ENCODE measurements at places on chromosomes 12 and 14.

DNA sequence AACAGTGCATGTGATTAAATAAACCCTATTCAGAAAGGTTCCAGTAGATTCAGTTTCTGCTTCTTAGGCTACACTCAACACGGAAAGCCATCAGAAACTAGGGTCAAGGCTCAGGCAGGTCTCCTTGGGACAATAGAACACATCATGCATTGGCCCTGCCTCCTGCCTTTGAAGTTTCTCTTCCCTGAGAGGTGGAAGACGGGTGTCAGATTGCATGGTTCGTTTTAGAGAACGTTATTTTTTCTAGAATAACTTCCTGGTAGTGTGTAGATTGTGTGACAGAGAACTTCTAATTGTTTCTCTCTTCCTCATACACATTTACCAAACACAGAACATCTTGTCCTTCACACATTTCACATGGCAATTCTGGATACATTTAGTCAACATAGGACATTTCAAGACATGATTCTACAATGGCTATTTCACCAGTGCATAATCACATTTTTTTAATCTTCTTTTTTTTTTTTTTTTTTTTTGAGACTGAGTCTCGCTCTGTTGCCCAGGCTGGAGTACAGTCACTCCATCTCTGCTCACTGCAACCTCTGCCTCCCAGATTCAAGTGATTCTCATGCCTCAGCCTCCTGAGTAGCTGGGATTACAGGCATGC lies 106.6 kb upstream of the AMN1 start:
- DNase-seq, result no peak

- no peak for DNase-seq
Observed at GRCh38 chr12:131794573-131794972, 33.6 kb upstream of the MMP17 start.

- DNase-seq, result no peak
Observed at GRCh38 chr12:111439657-111440151, 34.0 kb downstream of the SH2B3 start.

DNA sequence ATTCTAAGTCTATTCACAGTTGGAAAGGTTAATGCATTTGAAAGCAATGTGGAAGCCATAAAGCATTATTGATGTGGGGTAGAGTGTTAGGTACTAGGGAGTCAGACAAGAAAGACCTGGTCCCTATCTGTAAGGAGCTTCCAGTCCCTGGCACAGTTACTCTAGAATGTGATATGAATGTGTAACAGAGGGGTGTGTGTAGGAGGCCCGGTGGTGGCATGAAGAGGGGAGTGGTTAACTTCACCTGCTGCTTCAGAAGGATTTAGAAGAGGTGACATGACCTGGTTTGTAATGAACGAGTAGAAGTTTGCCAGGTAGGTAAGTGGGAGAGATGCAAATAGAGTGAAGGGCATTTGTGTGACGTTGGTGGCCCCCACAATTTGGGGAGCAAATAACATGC lies 15.1 kb upstream of the GALNT6 start:
- DNase-seq, result no peak

GRCh38 chr12:65926119-65926908 lies 102.0 kb downstream of the HMGA2 start:
- no peak for DNase-seq

DNA sequence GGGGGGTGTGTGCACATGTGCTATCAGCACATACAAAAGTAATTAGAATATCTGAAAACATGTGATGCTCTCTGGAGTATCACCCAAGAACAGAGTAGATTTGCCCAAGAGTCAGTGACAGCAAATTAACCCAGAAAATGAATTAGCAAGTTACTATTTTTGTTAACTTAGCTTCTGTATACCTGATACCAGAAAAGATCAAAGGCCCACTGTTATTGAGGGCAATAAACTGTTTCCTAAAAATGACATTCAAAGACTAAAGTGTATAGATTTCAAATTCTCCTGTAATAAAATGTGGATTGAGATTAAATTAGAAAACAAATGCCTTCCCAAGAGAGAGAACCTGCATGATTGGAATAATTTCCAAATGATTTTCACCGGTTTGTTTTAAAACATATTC lies 184.7 kb downstream of the MED13L start:
- no peak for DNase-seq

DNA sequence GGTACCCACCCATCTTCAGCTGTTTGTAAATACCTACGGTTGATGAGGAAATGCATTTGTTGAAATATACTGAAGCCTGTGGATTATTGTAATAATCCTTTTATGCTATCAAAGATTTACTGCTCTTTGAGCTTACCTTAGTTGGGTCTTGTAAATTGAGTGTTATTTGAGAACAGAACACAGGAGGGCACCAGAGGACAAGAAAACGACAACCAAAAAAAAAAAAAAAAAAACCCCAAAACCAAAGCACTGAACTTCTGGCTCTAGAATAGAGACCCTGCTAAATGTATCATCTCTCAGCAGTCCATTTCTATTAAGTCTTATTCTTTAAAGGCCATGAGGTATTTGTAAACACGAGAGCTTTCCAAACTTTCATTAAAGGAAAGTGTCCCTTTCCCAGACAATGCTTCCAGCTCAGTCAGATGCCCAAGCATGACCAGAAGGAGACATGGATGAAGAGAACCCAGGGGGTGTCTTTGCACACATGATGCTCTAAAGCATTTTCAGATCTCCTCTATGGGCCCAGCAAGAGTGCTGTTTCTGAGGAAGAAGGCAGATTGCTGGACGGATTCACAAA lies 763.9 kb downstream of the NRXN3 start:
- no peak for DNase-seq

DNA sequence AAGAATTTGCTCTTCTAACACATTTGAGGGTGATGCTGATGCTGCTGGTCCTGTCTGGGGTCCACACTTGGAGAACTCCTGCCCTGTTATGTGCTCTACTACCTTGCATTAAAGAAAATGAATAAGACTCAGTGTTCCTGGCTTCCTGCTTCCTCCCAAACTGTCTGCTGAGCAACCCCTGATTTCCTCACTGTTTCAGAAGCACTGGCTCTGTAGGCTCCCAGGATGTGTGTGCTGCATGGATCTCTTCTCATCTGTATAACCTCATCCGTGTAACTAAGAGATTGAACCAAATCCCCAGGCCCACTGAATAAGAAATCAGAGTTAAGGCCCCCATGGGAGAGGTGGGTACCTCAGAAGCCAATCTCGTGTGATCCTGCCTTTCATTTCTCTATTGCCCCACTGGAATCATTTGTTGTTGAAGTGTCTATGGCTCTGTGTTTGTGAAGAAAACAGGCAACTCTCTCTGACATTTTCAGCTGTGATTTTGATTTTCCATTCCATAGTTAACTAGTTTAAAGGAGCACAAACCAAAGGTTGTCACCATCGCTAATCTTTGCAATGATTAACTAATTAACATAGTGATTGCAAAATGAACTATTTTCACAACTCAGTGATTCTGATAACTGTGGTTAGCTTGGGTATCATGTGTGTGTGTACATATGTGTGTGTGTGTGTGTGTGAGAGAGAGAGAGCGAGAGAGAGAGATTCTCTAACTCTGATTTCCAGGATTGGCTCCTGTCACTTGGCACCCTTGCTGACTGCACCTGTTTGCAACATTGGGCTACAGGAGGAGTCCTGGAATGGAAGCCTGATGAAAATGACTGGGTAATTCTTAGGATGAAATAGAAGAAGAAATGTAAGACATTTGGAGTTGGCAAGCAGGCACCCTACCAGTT lies 196.2 kb downstream of the SLC38A4 start:
- no peak for DNase-seq

DNA sequence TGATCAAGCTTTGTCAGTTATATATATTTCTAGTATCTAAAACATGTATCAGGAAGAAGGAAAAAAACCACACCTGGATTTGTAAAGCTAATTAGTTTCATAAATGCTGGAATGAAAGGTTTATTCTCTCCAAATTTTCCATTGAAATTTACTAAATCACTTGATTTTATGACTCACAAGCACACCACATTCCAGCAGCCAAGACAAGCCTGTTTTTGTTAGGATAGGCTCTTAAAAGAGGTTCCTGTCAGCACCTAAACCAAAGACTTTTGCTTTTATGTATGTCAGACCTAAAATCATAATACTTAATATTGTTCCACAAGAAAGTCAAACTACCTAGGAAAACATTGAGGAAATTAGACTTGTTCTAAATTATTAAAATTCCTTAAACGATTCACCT lies 85.3 kb upstream of the PAWR start:
- DNase-seq, result no peak

GRCh38 chr12:18439541-18439940 lies 178.2 kb downstream of the PIK3C2G start:
- no peak for DNase-seq

DNA sequence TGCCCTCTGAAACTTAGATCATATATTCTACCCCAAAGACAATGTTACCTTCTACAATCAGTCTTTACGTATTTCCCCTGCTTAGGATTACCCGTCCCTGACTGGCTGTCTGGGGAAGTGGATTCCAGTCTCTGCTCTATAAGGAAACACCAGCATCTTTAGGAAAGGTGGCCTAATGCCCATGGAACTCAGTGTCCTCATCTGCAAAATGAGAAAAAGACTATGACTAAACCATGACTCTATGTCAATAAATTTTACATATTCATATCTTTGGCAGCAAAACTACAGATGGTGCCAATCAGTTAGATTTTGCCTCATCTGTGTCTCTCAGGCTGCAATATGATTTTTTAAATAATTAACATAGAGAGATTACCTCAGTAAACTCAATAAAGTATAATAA lies 133.8 kb downstream of the ITPR2 start:
- no peak for DNase-seq
